ENCODE measurements at places on chromosomes 6 and 20.

- no peak for DNase-seq
Measured at GRCh38 chr20:9144643-9145042, 75.8 kb downstream of the PLCB4 start.

DNA sequence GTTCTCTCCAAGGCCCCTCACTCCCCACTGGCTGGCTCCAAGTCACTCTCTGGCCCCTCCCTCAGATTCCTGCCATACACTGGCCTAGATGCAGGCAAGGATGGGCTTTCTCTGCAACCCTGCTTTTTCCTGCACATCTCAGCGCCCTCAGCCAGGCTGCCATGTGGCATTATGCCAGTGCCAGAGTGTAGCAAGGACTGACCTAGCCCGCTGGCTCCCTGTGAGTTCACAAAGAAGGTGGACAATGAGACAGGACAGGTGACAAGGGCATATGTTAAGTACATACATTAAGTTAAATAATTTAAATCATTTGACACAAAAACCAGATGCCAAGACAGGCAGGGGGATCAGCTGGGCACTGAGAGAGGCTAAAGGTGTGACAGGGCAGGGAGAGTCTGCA, 394.6 kb downstream of the ZFAND3 start:
- no peak for DNase-seq

DNA sequence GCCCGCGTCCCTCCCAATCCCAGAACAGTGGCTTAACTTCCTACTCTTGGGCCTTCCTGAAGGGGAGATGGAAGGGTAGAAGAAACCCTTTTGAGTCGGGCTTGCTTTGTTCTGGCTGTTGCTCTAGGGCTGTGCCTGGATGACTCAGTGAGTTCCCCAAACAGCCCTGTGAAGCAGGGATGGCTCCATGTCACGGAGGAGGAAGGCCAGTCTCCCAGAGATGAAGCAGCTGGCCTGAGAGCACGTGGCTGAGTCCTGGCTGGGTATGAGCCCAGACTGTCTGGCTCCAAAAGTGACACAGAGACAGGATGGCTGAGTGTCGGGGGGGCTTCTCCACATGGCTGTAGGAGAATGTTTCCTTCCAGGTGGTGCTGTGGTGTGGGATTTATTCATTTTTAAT, 4.6 kb downstream of the SYTL3 start:
- DNase-seq, result no peak

- DNase-seq, result no peak
Measured at GRCh38 chr6:35084041-35084491, 57.1 kb downstream of the TCP11 start.

DNA sequence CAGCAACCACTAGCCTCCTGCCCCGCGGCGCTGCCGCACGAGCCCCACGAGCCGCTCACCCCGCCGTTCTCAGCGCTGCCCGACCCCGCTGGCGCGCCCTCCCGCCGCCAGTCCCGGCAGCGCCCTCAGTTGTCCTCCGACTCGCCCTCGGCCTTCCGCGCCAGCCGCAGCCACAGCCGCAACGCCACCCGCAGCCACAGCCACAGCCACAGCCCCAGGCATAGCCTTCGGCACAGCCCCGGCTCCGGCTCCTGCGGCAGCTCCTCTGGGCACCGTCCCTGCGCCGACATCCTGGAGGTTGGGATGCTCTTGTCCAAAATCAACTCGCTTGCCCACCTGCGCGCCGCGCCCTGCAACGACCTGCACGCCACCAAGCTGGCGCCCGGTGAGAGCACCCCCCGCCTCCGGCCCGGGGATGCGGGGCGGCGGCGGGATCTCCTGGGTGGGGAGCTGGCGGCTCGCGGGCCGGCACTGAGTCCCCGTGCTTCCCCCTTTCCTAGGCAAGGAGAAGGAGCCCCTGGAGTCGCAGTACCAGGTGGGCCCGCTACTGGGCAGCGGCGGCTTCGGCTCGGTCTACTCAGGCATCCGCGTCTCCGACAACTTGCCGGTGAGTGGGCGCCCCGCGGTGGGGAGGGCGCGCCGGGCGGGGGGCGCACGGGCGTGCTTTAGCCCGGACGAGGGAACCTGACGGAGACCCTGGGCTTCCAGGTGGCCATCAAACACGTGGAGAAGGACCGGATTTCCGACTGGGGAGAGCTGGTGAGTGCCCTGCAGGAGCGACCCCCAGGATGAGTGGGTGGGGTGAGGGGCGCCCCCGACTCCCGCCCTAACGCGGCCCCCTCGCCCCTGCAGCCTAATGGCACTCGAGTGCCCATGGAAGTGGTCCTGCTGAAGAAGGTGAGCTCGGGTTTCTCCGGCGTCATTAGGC, 585 bp downstream of the PIM1 start:
- no peak for DNase-seq

- DNase-seq, result no peak
Measured at GRCh38 chr6:73642530-73642929, 11.3 kb downstream of the SLC17A5 start.

- DNase-seq, result no peak
Measured at GRCh38 chr6:139751179-139751578, 376.7 kb upstream of the CITED2 start.

GRCh38 chr6:17881085-17881858, 106.2 kb downstream of the KIF13A start:
- DNase-seq, result no peak
